ENCODE measurements at places on chromosomes 5 and 9.

- no peak for DNase-seq
These were observed 14.7 kb upstream of the LARP1 start for GRCh38 chr5:154740483-154740882.

DNA sequence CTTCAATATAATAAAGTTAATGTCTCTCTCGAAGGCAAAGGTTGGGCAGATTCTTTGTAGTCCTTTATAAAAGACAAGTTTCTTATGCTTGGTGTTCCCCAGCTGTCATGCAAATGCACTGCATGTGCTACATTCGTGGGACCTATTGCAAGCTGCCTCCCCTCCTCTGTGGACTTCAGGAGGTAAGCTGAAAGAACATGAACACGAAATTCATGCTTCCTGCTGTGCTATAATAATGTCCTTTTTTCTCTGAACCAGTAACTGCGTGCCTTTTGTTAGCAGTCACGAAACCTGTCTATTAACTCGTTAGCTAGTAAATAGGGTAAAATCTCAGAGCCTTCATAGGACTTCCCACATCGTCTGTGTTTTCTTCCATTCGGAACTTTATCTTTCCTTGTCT lies 363.5 kb downstream of the CDH9 start:
- DNase-seq: no peak

- DNase-seq: no peak
These were observed 29.5 kb upstream of the SARDH start for GRCh38 chr9:133767625-133768024.

- DNase-seq: no peak
These were observed 105.3 kb downstream of the PAX5 start for GRCh38 chr9:36928670-36929349.

DNA sequence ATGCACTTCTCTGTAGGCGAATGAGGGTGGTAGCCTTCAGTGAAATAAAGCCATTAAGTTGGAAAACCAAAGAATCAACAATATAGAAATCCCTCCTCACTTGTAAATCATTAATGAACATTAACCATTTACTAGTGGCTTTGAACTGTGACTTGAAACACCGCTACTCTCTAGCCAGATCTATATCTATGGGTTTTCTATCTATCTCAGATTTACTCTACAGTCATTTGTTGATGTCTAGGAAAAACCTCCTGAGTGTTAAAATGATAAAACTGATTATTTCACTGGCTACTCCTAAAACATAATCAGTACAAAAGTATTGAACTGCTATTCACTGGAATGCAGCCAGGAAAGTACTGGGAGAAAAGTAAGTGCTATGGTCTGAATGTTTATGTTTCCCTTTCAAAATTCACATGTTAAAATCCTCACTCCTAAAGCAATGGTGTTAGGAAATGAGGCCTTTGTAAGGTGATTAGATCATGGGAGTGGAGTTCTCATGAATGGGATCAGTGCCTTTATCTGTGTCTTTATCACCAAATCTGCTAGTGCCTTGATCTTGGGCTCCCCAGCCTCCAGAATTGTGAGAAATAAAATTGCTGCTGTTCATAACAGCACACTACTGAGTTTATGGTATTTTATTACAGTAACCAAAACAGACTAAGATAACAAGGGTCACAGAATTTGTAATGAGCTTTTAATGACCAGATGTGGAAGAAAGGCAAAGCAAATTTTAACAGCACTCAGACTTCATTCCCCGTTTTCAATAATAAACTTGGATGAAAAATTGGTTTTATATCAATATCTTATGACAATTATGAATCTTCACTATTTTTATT lies 8.6 kb upstream of the OXCT1 start:
- DNase-seq: no peak

DNA sequence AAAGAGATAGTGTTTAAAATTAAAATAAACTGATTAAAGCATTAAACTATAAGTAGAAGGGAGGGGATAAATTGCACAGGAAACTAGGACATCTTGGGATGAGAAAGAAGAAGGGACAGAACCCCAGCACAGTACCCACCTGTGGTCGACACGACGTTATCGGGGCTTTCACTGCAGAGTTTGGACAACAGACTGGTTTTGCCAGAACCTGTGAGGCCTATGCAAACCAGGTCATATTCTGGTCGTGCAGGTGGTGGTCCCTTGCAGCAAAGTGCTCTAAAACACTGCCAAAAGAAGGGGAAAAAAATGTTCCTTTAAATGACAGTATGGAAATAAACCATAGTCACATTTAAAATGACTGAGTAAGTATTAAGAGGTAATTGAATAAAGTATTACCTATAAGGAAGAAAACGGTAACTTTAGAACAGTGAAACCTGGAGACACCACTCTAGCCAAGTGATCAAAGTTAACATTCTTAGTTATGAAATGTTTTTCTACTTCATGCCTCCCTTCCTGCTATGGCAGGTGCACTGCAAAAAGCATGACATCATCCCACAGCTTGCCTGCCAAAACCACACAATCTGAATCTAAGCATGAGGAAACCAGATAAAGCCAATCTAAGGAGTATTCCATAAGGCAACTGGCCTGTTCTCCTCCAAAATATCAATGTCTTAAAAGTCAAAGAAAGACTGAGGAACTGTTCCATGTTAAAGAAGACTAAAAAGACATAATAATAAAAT lies 138.6 kb downstream of the ARL15 start:
- no peak for DNase-seq

- DNase-seq: peak; percentile 60
These were observed 56.2 kb downstream of the TMOD1 start for GRCh38 chr9:97557606-97558095.
